Activated CD4-positive, alpha-beta T cell treated with anti-CD3 and anti-CD28 coated beads for 36 hours (primary cell): ENCODE measurements at places on chromosomes 6 and 20. TPM values are rescaled to one million over a fixed set of nuclear protein-coding genes. Genes with fewer than 3 reads are reported as not detected.

DNA sequence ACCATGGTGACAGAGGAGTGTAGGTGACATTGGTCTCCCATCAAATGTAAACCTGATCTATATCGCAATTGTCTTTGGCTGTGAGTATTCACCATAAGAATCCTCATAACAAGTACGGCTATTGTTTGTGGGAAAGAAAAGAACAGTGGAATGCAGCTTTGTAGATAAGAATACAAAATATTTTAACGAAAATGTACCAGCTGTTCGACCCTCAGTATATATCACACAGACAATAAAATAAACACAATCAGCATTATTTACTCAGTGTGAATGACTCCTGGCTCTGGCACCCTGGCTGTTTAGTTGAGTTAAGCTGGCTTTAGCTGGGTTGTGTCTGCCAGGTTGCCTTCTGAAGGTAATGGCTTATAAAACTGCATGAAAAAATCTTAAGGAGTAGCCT, 43.4 kb downstream of the SNRNP48 start:
- DNase-seq, result no peak

THBD gene
- total RNA-seq, result not detected

- no peak for DNase-seq
These were observed 23.4 kb downstream of the ATRN start for GRCh38 chr20:3494218-3494617.

PARD6B gene
- 4.9 TPM for total RNA-seq

DNA sequence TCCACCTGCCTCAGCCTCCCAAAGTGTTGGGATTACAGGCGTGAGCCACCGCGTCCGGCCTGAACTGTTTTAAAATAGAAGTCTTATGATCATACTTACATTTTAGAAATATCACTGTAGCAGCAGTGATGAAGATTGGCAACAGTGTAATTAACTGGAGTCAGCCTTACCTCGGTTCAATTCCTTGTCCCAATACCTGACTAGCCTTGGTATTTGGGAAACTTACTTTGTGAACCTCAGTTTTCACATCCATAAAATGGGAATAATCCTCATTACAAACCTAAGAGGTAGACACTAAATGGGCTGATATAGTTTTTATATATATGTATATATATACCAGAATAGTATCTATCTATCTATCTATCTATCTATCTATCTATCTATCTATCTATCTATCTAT, 19.3 kb downstream of the PHF20 start:
- no peak for DNase-seq

EBF4 gene
- 4.3 TPM for total RNA-seq

SNPH gene
- total RNA-seq, result 2.9 TPM

DNA sequence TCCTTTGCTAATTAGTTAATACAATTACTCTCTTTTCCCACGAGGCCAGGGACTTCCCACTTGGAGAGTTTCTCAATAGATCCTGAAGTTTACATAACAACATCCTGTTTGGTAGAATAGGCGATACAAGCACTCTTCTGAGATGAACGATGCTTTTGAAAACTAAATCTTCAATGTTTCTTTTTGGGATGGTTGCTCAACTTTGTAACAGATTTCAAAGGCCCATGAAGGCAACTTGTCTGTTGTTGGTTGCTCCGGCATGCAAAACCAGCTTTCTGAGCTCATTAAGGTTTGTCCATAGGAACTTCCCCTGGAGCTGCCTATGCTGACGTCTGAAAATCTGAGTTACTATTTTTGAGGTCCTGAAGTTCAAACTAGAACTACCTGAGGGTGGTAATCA, 25.9 kb upstream of the ROS1 start:
- no peak for DNase-seq

- no peak for DNase-seq
These were observed 35.2 kb downstream of the HIVEP1 start for GRCh38 chr6:12047304-12047703.

DNA sequence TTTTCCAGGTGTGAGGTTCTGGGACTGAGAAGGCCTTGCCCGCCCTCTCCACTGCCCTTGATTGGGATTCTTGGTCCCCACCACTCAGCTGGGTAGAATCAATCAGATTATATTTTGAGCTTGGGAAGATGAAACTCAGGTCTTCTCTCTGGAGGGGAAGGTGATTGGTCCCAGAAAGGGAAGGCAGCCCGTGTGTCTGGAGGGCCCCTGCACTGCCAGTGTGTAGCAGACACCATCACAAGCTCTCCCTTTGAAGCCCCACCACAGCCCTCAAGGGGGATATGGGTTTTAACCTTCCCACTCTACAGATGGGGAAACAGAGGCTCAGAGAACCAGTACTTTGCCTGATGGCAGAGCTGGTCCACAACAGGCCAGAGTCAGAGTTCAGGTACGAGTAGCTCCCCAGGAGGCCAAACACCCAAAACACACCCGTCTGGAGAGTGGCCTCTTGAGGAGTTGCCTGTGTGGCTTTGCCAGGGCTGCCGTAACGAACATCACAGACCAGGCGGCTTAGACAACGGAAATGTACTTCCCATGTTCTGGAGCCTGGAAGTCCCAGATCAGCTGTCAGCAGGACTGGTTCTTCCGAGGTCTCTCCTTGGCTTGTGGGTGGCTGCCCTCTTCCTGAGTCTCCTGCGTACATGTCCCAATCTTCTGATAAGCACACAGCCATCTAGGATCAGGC, 205.6 kb downstream of the SYNDIG1 start:
- no peak for DNase-seq

DNA sequence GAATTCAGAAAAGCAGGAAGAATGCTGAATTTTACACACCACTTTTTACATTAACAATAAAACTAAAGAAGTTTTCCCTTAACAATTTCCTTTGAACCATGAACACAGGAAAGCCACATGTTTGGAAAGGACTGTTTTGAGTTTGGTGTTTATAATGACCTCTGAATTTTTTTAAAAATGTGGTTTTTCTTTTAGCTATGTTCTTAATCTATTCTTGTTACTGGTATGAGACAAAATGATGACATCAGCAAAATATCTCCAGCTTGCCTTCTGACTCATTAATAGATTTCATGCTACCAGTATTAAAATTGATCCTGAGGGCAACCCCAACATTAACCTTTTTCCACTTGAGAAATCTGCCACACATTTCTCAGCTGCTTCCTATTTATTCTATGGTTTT, 217.5 kb upstream of the THEMIS start:
- DNase-seq, result no peak

DNA sequence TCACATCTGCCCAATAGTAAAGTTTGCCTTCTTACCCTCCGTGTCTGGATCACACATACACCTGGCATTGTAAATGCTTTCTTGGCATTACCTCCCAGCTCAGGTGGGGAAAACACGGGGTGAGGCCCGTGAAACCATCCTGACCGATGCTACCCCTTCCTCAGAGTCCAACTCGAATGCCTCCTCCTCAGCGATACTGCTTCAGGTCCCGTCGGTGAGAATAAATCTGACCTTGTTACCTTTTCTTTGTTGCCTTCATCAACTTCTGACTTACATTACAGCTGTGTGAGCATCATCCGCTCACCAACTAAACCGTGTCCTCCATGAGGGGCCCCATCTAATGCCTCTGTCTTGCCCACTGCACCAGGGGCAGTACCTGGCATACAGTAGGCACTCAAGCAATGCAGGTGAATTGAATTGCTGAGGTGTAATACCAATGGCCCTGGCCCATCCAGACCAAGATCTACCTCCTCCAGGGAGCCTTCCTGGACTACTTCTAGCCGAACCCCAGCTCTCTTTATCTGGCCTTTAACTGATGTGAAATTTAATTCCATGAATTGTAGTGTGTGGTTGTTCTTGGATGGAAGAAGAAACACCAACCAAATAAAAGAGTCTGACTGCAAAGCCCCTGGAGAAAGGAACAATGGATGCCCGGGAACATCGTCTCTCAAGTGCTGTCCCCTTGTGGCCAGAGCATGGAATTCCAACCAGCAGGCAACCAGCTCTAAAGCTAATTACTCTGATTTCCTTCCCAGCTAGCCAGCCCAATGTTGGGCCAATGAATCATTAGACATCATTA, 141.5 kb downstream of the ANKRD60 start:
- DNase-seq, result peak; percentile 47

DNA sequence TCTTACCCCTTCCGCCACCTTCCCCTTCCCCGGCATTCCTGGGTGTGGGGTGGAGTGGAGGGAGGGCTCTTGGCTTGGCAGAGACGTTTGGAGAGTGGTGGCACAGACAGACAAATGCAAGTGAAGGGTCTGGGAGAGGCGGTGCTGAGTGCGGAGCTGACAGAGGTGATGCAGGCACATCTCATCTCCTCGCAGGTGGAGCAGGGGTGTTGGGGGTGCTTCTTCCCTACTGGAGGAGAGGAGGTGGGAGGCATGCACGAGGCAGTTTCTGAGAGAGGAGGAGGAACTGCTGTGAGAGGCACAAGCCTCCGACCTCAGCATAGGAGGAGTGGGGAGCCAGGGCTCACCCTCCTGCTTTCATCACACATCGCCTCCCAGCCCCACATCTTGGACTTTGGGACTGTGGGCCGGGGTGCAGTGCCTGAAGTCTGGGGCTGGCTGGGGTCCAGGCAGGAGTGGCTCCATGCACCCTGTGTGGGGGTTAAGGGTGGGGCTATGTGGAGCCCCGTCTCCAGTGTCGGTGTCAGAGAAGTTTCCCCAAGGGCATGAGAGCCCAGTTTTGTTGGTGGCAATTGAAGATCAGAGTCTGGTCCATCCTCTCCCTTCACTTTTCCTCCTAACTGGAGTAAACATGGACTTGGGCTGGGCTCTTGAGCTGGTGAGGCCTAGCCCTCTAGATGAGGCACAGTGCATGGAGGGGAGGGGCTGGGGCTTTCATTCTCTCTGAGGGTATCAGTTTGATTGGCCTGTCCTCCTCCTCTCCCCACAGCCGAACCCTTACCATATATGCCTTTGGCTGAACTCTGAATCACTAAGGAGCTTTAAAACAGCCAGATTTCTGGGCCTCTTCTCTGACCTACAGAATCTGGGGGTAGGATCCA, 20.2 kb upstream of the SLC22A7 start:
- no peak for DNase-seq

- DNase-seq, result no peak
These were observed 62.1 kb upstream of the RIPOR2 start for GRCh38 chr6:24997905-24998304.

DNA sequence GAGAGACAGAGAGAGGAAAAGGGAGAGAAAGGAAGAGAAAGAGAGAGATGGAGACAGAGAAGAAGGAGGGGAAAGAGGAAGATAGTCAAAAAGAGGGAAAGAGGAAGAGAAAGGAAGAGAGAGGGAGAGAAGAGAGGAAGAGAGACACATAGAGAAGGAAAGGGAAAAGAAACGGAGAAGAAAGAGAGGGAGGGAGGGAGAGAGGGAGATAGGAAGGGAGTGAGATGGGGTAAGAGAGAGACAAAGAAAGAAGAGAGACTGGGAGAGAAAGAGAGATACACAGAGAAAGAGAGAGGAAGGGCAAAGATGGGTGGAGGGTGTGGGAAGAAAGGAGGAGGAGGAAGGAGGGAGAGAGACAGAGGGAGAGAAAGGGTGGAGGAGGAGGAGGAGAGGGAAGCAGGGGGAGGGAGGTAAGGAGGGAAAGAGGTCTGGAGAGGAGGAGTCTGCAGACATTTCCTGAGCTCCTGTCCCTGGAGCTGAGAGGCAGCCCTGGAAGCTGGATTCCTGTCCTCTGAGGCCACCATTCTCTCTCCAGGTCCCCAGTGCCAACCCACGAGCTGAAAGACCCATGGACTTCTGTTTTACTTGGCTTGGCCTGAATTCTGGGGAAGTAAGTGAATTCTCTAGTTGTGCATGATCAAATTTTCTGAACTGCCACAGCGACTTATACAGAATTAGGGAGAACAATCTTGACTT, 9.9 kb downstream of the FOXF2 start:
- no peak for DNase-seq

CNR1 gene
- not detected for total RNA-seq

DNA sequence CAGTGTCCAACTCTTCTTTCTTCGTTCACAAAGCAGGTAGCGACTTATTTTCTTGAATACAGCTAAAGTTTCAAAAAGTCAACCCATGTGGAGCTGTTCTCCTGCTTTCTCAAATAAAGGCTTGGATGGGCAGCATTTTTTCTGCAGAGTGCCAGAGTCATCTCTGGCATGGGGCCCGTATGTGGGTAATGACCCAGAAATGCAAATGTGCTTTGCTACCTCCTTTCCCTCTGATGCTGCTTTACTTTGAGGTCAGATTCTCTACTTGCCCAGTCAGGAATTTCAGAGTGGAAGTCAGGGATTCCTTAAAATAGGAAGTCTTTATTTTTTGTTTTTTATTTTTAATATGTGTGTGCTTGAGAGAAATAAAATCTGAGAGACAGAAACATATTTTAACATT, 4.9 kb downstream of the NKAIN2 start:
- DNase-seq, result no peak

TBX18 gene
- not detected for total RNA-seq

- DNase-seq, result peak; percentile 45
These were observed 7.7 kb downstream of the BRPF3 start for GRCh38 chr6:36204068-36204753.

RNF39 gene
- not detected for total RNA-seq

SPAG4 gene
- 6.9 TPM for total RNA-seq

DNA sequence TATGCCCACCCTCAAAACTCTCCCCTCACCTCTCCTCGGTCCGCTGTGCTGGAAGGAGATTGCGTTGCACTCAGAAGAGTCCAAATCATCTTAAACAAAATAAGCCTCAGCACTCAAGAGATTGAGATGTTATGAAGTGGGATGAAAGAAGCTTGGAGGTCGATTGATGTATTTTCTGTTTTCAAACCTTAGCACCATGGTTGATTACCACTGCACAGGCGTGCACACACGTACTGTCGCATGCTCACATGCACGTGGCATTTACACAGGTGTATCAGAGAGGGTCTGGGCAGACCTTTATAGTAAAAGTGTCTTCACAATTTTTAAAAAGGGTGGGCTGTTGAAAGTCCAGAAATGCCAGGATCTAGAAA, 612 bp upstream of the AGPAT4 start:
- no peak for DNase-seq

DNA sequence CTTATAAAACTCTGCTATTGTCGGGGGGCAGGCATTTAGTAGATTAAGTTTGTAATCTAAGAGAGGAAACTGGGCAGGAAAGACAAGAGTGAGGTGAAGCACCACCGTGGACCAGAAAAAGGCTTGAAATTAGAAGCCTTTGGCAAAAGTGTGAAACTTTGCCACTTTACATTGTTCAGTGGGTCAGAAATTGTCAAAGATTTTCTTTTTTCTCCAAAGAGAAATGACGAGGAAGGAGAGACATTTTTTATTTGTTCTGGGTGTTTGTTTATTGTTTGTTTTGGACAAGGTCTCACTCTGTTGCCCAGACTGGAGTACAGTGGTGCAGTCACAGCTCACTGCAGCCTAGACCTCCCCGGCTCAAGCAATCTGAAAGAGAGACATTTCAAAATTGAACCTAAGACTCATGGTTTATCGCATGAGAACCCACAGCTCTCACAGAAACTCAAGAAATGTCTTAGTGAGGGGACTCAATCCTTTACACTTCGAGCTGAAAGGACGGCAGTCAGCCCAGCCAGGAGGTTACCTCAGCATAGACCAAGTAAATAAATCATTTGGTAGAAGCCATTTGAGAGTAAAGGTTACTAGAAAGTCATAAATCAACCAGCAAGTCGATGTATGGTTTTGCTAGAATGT, 262.8 kb upstream of the TAB2 start:
- no peak for DNase-seq

ELOVL2 gene
- not detected for total RNA-seq

C6orf58 gene
- total RNA-seq, result not detected

EDN1 gene
- total RNA-seq, result not detected
